ENCODE measurements at places on chromosomes 7 and 10. TPM values are rescaled to one million over a fixed set of nuclear protein-coding genes. Genes with fewer than 3 reads are reported as not detected.

ZNF479 gene
- not detected for total RNA-seq

PTF1A gene
- total RNA-seq = 2.8 TPM

NXPH1 gene
- 1.6 TPM for total RNA-seq

KIF20B gene
- total RNA-seq = 17.2 TPM

TACC2 gene
- total RNA-seq = 44.5 TPM
